DMS53 (cell line): ENCODE measurements at places on chromosomes 7 and 10.
A peak's percentile ranks its signal among the peaks of the same experiment; 100 is the strongest.

DNA sequence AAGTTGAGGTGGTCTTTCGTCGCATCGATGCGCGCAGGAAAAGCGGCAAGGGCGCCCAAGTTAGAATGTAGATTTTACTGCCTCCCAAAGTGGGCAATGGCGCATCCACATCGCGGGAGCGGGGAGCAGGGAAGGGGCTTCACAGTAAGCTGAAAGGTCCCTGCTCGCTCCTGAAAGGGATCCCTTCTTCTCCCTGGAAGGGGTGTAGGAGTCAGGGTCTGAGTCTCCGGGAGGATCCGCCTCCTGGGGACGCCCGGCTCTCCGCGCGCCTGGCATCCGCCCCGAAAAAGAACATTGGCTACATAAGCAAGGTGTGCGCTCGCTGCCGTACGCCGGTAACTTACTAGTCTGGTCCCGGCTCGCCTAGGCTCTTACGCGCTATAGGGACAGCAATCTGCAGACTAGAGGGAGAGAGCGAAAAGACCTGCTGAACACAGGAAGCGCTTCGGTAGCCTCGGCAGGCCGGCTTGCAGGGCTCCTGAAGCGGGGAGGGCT is 804 bp downstream of the UNC5B start:
- peak; percentile 95 for DNase-seq

GRCh38 chr7:39824456-39825200 is 125.4 kb upstream of the CDK13 start:
- no peak for DNase-seq

- no peak for DNase-seq
Measured at GRCh38 chr7:158676906-158677305, 27.7 kb downstream of the NCAPG2 start.

DNA sequence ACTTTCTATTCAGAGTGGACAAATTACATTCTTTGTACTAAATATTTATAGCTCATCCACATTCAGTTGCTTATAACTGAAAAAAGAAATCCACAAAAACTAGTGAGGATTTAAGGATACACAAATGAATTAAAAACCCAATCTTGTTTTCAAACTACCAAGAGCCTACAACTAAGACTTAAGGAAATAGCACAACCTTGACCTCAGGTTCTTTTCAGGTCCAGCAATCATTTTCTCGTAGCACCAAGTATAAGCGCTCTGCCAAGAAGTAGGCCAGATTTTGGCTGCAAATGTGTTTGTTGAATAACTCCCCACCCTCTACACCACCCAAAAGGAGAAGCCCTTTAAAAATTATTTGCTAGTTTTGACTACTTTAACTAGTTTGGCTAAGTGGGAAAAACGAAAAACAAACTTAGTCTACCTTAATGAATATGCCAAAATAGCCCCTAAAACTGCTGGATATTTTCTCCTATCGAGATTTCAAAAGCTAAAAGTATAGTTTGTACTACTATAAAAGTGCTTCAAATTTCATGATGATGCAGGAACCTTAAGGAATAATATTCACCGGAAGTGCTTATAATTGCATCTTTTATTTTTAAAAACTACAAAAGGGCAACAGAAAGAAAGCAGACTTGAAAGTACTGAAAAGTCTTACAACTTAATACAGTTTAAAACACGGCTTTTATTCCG is 2.7 kb upstream of the KMT2E start:
- DNase-seq, result peak; percentile 26

GRCh38 chr10:65534771-65535170 is 1391.1 kb upstream of the LRRTM3 start:
- DNase-seq, result no peak

GRCh38 chr10:16853201-16853600 is 36.0 kb upstream of the RSU1 start:
- DNase-seq, result peak; percentile 60

DNA sequence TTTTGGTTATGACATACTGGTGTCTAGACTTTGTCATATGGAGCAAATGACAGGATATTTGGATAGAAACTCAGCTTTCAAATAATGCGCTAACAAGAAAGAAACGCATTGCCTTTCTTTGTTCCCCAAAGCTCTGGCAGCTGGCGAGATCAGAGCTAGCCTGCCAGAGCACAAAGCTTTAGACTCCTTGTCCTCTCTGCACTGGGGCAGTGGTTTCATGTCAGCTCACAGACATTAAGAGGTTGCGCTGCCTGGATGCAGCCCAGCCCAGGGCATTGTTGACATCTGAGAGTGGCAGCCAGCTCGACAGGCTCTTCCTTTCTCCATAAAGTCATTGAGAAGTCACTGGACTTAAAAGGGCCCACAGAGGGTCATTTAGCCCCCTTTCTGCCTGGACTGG is 212.0 kb downstream of the PLXNA4 start:
- no peak for DNase-seq

- DNase-seq, result no peak
Measured at GRCh38 chr7:44284216-44284615, 41.2 kb downstream of the CAMK2B start.

- no peak for DNase-seq
Measured at GRCh38 chr10:7520507-7521485, 110.0 kb upstream of the SFMBT2 start.

GRCh38 chr7:135913404-135913803 is 63.8 kb downstream of the MTPN start:
- DNase-seq, result no peak

DNA sequence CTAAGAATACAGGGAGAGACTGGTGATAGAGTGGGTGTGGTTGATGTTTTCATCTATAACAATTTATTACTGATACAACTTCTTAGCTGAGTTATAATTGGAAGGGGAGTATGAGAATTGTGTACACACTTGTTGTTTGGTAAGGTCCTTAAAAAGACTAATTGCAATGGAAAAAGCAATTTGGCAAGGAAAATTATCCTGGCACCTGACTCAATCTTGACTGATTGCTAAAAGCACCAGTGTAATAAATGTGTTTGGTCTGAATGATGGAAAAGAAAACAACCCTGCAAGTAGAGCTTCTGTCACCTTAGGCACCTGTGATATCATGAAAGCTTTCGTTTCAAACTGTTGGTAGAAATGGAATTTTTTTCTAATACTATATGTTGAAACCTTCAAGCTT is 6.7 kb upstream of the GSDME start:
- no peak for DNase-seq

DNA sequence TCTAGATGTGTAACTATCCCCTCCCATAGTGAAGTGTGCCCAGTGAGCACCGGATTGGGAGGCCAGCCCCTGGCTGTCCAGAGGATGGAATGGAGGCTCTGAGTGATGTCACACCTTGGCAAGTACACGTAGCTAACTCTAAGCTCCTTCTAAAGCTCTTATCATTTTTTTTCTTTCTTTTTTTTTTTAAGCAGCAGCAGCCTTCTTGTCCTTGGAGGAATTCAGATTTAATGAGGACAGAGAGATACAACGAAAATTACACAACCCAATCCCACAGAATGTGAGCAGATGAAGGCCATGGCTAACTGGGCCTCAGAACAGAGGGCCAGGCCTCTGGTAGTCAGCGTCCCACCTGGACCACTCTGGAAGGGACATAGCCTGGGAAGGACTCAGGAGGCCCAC is 11.3 kb downstream of the TNS3 start:
- DNase-seq, result peak; percentile 63

- no peak for DNase-seq
Measured at GRCh38 chr7:24797270-24797669, 40.0 kb upstream of the GSDME start.

DNA sequence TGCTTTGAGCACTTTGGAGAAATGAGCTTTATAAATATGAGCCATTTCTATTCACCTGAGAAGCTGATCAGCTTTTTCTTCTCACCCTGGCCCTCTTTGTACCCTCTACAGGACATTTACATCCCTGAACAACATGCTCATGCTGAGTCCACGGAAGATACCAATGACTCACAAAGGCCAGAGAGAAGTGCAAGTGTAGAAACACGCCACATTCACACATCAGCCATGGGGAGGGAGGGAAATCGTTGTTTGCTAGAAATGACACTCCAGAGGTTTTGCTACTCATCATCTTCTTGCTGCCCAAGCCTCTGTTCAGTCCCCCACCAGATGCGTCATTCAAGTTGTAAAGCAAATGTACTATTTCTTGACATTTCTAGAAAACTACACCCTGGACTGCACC is 2.8 kb upstream of the UCN3 start:
- no peak for DNase-seq

DNA sequence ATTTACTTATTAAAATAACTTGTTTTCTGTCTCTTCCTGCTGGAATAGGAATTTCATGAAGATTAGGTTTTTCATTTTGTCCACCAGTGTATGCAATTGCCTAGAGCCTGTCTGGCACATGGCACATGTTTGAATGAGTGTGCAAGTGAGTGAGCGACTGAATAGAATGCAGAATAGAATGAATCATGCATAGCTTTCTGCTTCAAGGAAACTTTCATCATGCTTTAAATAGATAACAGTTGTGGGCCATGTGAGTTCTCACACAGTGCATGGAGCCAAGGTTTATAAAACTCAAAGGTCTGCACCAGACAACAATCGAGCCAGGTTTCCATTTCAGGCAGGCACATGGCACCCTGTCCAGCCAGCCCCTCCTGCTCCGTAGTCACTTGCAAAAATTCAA is 74.2 kb upstream of the HECW1 start:
- no peak for DNase-seq

DNA sequence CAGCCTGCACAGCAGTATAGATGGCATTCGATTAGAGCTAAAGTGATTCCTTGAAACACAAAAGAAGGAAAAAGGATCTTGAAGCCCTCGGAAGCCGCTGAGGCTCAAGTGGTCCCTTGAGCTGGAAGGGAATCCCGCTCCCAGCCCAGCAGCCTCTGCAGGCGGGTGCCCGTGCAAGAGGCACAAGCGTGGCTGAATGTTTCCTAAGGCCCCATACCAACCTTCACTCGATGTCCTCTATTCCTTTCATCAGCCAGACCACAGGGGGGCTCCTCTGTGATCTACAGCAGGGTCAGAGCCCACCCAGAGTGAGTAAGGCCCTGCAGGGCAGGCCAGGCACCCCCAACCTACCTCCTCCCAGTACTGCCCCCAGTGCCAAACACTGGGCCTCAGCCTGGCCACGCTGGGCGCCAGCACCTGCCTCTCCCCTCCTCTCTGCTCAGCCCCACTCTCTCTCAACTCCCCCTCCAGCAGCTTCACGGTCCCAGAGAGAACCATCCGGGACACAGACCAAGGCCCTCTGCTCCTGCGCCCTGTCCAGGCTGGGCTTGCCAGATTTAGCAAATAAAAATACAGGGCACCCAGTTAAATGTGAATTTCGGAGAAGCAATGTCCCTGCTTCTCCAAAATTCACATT is 30.5 kb downstream of the EBF3 start:
- no peak for DNase-seq

DNA sequence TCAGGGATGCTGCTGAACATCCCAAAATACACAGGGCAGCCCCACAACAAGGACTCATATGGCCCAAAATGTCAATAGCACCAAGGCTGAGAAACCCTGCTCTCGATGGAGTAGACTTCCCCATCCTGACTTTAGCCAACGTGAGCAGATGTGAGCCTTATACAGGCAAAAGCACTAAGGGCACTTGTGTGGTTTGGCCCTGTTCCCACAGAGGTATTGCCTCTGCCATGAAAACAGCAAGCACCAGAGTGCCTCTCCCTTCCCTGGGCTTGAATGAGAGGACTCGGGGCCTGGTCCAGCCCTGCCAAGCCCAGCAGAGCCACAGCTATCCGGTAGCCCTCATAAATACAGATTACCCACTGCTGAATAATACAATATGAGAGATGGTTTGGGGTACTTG is 47.5 kb downstream of the ACSM6 start:
- no peak for DNase-seq

GRCh38 chr7:919924-920341 is 34.5 kb downstream of the ADAP1 start:
- DNase-seq, result no peak

GRCh38 chr10:130054021-130054420 is 56.6 kb downstream of the C10orf143 start:
- DNase-seq, result no peak

- DNase-seq, result no peak
Measured at GRCh38 chr10:132181691-132182425, 4.9 kb upstream of the DPYSL4 start.

- no peak for DNase-seq
Measured at GRCh38 chr10:54796881-54797280, 4.2 kb downstream of the PCDH15 start.

GRCh38 chr10:75717126-75717916 is 285.9 kb downstream of the LRMDA start:
- no peak for DNase-seq

- DNase-seq, result peak; percentile 81
Measured at GRCh38 chr7:75638594-75639070, 100.1 kb downstream of the HIP1 start.

- DNase-seq, result no peak
Measured at GRCh38 chr7:155358066-155358947, 60.6 kb downstream of the INSIG1 start.

GRCh38 chr10:49284356-49284755 is 14.6 kb upstream of the C10orf71 start:
- DNase-seq, result no peak

- no peak for DNase-seq
Measured at GRCh38 chr7:117863618-117864017, 9.6 kb downstream of the CTTNBP2 start.

- DNase-seq, result peak; percentile 72
Measured at GRCh38 chr7:15326044-15326644, 235.7 kb downstream of the AGMO start.

DNA sequence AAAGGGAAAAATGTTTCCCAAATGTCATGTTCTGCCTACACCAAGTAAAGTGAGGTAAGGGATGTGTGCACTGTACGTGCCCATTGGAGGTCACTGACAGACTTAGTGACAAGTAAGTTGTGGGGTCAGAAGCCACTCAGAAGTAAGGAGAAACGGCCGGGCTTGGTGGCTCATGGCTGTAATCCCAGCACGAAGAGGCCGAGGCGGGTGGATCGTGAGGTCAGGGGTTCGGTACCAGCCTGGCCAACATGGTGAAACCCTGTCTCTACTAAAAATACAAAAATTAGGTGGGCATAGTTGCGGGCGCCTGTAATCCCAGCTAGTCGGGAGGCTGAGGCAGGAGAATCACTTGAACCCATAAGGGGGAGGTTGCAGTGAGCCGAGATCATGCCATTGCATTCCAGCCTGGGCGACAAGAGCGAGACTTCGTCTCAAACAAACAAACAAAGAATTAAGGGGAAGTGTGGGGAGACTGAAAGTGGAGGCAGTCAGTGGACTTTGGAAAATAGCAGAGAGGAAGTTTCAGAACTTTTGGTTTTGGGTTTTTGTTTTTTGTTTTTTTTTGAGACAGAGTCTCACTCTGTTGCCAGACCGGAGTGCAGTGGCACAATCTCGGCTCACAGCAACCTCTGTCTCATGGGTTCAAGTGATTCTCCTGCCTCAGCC is 114.8 kb downstream of the WDFY4 start:
- no peak for DNase-seq

GRCh38 chr10:118592675-118593330 is 2.6 kb downstream of the PRLHR start:
- peak; percentile 98 for DNase-seq
